ENCODE measurements at places on chromosomes 3 and 15.

DNA sequence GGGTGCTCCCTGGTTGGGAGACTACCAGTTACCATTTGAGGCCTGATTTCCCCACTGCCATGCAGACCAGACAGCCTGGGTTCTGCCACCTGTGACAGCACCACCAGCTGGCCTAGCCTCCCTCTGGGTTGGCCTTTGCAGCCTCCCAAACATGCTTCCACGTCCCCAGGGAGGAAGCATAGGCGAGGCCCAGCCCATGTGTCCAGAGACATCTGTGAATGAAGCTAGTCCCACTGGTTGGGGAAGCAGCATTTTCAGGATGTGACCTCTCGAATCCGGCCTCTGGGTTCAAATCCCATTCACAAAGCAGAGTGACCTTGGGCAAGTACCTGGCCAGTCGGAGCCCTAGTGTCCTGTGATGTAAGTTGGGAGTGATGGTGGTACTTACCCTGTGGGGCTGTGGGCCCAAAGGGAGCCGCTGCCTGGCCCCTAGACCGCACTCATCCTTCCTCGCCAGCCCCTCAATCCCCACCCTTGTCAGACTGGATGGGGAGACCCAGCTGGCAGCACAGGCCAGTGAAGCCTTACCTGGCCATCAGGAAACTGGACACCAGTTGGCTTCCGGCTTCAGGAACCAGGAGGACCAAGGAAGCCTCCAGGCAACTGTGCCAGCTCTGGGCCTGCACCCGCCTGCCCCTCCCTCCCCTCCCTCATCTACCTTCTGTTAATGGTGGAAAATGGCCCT lies 6.0 kb downstream of the KLF15 start:
- no peak for DNase-seq

DNA sequence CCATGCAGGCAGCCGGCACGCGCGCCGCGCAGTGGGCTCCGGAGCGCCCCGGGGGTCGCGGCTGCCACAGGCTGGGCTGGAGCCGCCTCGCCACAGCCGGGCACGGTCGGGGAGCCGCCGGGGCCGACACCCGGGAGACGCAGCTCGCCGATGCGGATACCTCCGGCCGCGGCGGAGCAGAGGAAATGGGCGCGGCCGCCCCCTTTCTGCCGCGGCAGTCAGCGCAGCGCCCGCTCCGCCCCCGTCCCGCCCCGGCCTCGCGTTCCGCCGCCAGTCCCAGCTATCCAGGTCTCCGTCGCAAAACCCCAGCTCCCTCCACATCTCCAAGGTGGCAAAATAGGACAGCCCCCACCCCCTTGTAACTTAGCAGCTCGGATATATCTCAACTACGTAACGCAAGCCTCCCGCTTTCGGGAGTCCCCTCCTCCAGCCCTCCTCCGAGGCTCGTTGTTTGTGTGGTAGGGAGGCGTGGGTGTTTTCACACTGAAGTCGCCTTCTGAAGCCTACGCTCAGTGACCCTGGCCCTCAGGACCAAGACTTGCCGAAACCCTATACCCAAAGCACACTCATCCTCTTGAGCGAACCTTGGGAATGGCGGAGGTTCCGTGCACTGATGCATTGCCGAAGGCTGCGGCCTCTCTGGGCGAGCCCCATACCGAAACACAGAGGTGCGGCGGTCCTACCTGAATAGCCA lies at the start of gene SH3BP5:
TSS of gene SH3BP5 (minus strand) at position 182 of the 694 bp plus-strand sequence. CDS start at position 4, 178 bp downstream.
- DNase-seq = peak; percentile 26

- DNase-seq = no peak
Observed at GRCh38 chr3:183259087-183259486, 6.0 kb downstream of the B3GNT5 start.

GRCh38 chr3:50656417-50657195 lies 18.1 kb upstream of the DOCK3 start:
- DNase-seq = no peak

- no peak for DNase-seq
Observed at GRCh38 chr3:194138732-194139070, 2.8 kb downstream of the HES1 start.

DNA sequence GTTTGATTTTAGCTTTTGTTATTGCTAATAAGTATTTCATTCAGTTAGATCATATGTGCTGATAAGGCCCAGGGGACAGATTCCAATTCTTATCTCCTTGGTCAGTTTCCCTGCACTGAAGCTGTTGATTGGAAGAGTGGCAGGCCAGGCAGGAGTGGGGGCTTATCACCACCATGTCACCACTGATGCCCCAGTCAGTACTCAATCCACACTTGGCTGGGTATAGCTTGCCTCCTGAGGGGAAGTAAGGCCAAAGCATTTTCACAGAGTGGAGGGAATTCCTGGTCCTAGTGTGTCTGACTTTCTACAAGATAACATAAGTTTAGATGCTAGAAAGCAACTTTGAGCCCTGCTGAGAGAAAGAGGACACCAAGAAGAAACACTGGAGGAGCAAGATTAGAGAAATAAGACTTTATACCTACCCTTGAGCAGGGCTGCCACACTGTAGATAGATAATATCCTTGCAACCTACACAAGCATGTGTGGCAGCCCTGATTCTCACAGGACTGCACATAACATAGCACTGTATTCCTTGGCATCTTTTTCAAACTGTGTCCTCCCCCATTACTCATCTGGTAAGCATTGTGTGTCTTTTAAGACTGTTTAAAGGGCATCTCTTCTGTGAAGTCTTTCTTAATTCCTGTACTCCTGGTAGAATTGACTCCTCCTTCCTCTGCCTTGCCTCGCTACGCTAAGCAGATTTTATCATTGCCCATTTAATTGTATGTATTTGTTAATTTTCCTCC lies 24.3 kb downstream of the OXNAD1 start:
- DNase-seq = no peak

GRCh38 chr3:129238945-129239705 lies 10.3 kb upstream of the COPG1 start:
- DNase-seq = no peak

- no peak for DNase-seq
Observed at GRCh38 chr15:82871832-82872484, 62.5 kb downstream of the WHAMM start.

DNA sequence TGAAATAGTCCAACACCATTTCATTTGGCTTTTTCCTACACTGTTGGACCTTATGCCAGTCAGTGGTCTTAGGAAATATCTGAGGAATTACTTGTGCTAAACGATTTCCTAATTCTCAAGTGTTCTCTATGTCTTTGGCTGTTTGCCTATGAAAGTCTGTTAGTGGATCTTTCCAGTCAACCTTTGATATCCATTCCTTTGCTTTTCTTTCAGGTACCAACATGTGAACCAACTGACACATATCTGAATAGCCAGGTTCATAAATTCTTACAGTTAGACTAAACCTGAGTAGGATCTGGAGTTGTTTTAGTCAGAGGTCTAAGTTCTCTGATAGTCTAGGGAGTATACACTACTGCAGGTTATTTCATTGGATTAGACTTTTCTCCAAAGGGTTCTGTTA lies 343.5 kb upstream of the LRRC3B start:
- DNase-seq = no peak

DNA sequence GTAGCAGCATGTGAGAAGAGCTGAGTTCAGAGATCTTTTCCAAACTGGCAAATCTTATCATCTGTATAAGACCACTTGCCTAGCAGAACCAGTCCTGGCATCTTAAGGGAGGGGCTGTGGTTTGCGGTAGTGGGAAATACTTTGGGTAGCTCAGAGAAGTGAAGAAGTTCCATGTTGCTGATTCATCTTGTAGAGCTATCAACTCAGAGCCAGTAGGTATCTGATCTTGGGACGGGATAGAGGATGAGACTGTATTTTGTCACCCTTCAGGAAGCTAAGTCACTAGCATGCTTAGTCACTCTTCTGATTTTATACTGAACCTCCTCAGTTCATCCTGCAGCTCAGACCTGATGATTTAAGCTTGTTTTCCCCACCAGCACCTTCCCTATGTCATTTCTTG lies 211.4 kb downstream of the NR1D2 start:
- no peak for DNase-seq

DNA sequence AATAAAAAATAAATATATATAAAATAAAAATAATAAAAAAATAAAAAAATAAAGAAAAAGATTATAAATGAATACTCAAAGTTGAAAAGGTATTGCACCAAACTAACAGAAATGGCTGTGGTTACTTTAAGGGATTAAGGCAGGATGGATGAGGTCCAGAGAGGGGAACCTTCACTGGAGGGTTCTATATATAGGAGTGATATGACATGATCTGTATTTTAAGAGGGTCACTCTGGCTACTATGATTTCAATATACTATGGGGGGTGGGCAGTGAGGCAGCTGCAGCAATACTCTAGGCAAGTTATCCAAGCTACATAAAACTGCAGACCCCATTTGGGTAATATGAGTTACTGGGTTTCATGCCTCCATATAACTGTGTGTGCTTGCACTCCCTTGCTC lies 24.6 kb downstream of the ACAD11 start:
- no peak for DNase-seq

- peak; percentile 68 for DNase-seq
Observed at GRCh38 chr3:109900783-109901182, 563.4 kb upstream of the DPPA4 start.

DNA sequence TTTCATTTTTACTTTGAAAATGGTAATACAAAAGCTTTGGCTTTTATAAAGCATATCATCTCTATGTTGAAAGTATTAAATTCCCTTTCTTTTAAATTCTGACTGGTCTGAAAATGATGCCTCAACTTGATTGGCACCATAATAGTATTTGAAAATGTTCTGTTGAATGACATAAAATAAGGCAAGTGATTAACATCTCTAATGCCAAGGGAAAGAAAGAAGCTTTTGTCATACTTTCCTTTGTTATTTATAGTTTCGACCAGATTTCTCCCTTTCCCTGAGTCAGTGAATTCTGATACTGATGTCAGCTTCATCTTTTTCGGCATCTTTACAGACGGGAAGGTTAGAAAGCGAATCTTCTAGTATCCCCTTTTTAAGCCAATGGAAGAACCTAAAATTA lies 3.4 kb upstream of the AP4E1 start:
- no peak for DNase-seq

- peak; percentile 65 for DNase-seq
Observed at GRCh38 chr15:63048776-63049665, 6.5 kb downstream of the TPM1 start.

- no peak for DNase-seq
Observed at GRCh38 chr3:51948016-51948580, 5.9 kb downstream of the PARP3 start.

- no peak for DNase-seq
Observed at GRCh38 chr3:14477311-14477935, 62.7 kb downstream of the GRIP2 start.

DNA sequence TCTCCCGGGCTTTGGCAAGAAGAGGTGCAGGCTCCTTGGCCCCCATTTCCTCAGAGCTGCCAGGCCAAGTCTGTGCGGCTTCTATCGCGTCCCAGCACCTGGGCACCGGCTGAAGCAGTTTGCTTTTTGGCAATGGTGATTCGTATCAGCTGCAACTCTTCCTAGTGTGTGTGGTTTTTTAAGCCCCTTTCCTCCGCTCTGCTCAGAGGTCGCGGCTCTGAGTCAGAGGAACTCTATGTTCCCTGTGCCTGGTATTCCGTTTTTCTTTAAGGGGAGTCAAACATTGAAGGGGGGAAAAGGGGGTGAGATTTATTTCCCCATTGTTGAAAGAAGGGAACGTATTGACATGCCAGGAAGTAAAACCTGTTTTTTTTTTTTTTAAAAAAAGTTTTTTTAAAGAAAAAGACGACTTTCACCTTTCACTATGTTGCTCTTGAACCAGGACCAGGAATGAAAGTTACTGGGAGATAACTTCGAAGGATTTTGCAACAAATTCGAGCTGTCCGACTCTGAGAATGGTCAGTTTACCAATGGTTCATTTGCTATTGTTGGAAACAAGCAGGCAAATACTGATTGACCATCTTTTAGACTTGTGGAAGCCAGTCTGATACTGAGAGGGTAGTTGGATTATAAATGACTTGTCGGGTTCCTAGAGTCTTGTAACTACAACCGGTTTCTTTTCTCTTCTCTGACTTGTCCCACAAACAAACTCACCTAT lies 1.1 kb downstream of the ARMC8 start:
- no peak for DNase-seq

GRCh38 chr3:114079761-114080160 lies 23.2 kb downstream of the QTRT2 start:
- no peak for DNase-seq

DNA sequence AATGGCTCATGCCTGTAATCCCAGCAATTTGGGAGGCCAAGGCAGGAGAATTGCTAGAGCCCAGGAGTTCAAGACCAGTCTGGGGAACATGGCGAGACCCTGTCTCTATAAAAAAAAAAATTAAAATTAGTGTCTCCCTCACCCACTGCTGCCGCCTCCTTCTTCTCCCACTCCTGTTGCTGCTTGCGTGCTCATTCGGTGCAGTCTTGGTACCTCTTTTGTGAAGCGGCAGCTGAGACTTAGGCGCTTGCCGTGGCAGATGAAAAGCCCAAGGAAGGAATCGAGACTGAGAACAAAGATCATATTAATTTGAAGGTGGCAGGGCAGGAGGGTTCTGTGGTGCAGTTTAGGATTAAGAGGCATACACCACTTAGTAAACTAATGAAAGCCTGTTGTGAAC lies 20.0 kb downstream of the GLB1 start:
- no peak for DNase-seq

- no peak for DNase-seq
Observed at GRCh38 chr3:171256445-171257250, 203.6 kb downstream of the TNIK start.

- no peak for DNase-seq
Observed at GRCh38 chr15:91524534-91524933, 329.0 kb upstream of the SLCO3A1 start.

GRCh38 chr3:87076946-87077345 lies 86.0 kb upstream of the VGLL3 start:
- DNase-seq = no peak

GRCh38 chr3:128356822-128357221 lies 109.9 kb downstream of the DNAJB8 start:
- DNase-seq = no peak

- no peak for DNase-seq
Observed at GRCh38 chr15:75759416-75760130, 46.9 kb upstream of the CSPG4 start.

- DNase-seq = no peak
Observed at GRCh38 chr3:106542101-106542769, 673.4 kb upstream of the CBLB start.

GRCh38 chr3:61813636-61814035 lies 252.3 kb downstream of the PTPRG start:
- DNase-seq = no peak

- DNase-seq = no peak
Observed at GRCh38 chr15:81336568-81336967, 12.6 kb upstream of the STARD5 start.

DNA sequence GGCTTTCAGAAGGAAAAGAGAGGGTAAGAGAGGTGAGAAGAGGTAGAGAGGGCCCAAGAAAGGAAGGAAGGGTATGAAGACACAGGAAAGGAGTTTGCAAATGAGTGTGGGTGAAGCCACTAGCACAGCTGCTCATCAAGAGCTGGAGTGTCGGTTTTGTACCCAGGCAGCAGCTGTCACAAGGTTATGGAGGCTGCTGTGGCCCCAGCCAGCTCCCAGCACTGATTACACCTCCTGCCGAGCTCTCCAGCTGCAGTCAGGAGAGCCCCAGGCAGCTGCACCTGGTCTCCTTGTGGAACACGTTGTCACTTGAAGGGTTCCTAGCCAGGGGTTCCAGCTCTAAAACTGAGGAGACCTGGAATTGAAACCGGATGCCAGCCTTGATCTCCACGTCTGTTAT lies 60.4 kb upstream of the CHD2 start:
- peak; percentile 90 for DNase-seq
